WERI-Rb-1 (cell line): ENCODE measurements at places on chromosomes 12 and 14.

GRCh38 chr12:21850419-21850818, 75.9 kb upstream of the KCNJ8 start:
- DNase-seq, result no peak

GRCh38 chr12:21478756-21479455, 22.5 kb downstream of the RECQL start:
- DNase-seq, result no peak

DNA sequence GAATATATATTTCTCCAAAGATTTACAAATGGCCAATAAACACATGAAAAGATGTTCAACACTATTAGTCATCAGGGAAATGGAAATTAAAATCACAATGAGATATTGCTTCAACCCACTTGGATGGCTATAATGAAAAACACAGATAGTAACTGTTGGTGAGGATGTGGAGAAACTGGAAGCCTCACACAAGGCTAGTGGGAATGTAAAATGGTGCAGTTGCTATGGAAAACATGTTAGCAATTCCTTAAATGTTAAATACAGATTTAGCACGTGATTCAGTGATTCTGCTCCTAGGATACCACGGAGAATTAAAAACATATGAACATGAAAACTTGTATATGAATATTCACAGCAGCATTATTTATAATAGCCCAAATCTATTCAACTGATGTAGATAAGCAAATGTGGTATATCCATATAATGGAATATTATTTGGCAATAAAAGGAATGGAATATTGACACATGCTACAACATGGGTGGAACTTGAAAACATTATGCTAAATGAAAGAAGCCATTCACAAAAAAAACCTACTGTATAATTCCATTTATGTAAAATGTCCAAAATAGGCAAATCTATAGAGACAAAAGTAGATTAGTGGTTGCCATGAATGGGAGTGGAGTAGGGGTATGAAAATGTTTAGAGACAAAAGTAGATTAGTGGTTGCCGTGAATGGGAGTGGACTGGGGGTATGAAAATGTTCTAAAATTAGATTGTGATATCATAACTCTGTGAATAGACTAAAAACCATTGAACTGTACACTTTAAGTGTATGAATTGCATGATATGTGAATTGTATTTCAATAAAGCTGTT, 227.1 kb upstream of the DDHD1 start:
- DNase-seq, result no peak

- DNase-seq, result no peak
These were observed 167.5 kb downstream of the BTG1 start for GRCh38 chr12:91978143-91978542.

GRCh38 chr12:12563290-12563928, 746 bp upstream of the DUSP16 start:
- DNase-seq, result no peak
